ENCODE measurements at places on chromosomes 7 and 10. TPM values are rescaled to one million over a fixed set of nuclear protein-coding genes. Genes with fewer than 3 reads are reported as not detected.

AKR1B15 gene
- 0.05 TPM for polyA plus RNA-seq

PNLIPRP3 gene
- not detected for polyA plus RNA-seq

EPHA1 gene
- polyA plus RNA-seq = 17.2 TPM

RADIL gene
- 2.9 TPM for polyA plus RNA-seq

KLF14 gene
- polyA plus RNA-seq = 0.77 TPM

SLC26A4 gene
- 2.6 TPM for polyA plus RNA-seq

FAM25A gene
- not detected for polyA plus RNA-seq

TET1 gene
- 10.6 TPM for polyA plus RNA-seq

CDK13 gene
- 77.3 TPM for polyA plus RNA-seq

OR9A2 gene
- polyA plus RNA-seq = not detected

GRID2IP gene
- 0.60 TPM for polyA plus RNA-seq

DNA sequence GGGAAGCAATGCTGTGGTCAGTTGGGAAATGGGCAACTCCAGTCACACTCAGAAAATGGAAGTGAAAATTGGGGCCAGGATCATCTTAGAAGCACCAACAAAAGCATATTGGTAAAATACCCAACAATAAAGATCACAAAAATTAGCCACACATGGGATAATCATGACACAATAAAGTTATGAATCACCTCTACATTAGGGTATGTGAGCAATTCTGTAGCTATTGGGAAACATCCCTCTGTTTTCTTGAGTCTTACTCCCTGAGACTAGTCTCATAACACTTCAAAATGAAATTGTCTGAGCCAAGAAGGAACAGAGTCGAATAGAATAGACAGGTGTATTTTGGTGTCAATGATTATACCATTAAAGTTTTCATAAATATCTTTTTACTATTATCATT is 178.3 kb downstream of the DYNC1I1 start:
- DNase-seq = no peak

- DNase-seq = no peak
These were observed 74.7 kb upstream of the PFKP start for GRCh38 chr10:2992401-2993198.

- no peak for DNase-seq
These were observed 29.9 kb downstream of the RNLS start for GRCh38 chr10:88553116-88553752.

- DNase-seq = no peak
These were observed 113.9 kb downstream of the ARHGAP22 start for GRCh38 chr10:48490946-48491345.

GRCh38 chr7:148325208-148325607 is 265.4 kb upstream of the C7orf33 start:
- DNase-seq = no peak

DNA sequence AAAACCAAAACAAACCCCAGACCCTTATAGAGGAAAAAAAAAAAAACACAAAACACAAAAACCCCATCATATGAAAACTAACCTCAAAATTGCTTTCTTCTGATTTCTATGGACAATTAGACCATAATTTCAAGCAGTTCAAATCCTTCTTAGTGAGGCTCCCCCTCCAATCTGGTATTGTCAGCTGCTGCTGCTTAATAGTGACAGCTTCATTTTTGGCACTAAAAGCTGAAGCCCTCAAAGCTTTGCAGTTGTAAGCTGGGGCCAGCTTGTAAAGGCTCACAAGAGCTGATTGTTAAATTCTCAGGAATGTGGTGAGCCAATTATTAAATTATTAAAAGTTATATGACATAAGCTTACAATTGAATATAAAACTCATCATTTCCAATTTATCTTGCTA is 21.9 kb downstream of the ATXN7L1 start:
- DNase-seq = no peak

DNA sequence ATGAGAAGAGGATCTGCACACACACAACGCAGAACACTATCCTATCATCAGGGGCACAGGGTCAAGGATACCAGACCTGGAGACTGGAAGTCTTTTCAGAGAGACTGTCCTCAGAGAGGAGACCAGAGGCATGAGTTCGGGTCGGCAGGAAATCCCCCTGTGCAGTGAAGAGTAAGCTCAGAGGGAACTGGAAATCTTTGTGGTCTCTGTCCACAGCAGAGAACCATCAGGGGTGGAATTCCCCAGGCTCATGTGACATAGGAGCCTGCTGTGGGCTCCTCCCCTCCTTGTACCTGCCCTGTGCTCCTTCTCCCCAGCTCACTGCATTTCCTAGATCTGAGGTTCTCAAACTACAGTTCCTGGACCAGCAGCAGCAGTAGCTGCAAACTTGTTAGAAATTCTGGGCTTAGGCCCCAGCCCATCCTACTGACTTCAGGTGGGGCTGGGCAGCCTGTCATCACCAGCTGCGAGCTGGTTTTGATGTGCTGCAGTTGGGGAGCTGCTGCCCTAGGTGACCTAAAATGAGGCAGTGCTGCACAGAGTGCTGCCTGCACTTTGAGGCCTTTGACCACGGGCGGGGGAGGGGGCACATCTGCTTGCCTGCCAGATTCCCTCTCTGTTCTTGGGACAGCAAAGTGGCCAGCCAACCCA is 2.4 kb downstream of the ZMIZ2 start:
- no peak for DNase-seq

GRCh38 chr10:115696747-115697146 is 576.3 kb downstream of the GFRA1 start:
- no peak for DNase-seq

DNA sequence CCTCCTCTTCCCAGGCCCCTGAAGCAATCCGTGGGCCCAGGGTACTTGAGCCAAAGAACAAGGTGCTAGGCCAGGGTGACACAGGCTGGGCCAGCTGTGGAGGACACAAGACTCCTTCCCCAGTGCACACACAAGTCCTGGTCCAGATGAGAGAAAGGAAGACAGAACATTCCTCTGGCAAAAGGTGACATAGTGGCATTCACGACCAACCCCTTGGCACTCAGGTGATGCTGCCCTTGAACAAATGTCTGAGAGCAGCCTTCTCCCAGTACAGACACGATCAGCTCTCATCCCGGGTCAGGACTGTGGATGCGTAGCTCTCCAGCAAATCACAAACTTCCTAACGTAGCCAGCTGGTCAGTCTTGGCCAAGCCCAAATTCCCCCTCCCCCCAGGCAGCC is 118.5 kb downstream of the OAT start:
- no peak for DNase-seq

DNA sequence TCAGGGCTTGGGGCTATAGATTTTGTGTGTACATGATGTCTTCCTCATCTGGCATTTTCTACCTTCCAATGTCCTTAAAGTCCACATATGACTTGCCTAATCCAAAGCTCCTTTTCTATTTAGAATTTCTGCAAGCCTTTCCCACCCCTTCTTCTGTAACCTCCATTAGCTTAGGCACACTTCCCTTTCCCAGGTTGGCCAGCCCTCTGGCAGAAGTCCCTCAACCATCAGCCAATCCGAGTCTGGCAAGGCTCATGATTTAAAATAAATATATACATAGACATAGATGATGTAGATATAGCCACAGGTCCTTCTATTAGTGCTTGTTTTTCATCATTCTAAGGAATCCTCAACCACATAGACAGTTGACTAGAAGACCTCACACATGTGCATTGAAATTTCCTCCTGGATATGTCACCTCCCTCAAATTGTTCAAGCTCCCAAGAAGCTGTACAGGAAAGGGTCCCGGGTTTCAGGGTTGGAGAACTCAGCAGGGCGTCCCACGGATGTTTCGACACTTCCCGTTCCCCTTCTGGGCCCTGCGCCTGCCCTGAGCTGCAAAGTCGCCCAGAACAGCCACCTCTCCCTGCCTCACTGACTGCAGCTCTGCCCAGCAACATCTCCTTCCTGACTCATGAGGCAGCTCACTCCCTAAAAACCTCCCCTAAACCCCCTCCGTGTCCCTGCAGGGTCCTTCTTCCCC is 20.4 kb upstream of the PIK3AP1 start:
- no peak for DNase-seq

GRCh38 chr7:30191809-30192208 is 57.0 kb downstream of the MTURN start:
- no peak for DNase-seq

GRCh38 chr10:1475771-1476454 is 261.4 kb downstream of the ADARB2 start:
- no peak for DNase-seq

- no peak for DNase-seq
These were observed 39.1 kb downstream of the SUFU start for GRCh38 chr10:102542800-102543418.

DNA sequence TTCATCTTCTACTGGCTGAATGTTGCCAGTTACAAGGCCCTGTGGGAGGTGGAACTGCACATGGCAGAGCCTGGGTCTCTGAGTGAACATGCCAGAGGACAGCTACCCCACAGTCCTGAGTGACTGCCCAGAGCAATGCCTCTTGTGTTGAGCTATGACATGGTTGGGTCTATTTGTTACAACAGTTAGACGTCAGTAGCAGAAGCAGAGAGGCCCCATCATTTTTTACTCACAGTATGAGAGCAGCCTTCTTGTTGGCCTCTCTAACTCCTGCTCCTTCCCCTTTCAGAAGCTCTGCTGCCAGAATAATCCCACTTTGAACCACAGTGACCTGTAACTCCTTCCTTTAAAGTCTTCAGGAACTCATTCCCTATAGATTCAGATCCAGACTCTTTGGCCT is 30.8 kb upstream of the NRP1 start:
- DNase-seq = no peak

GRCh38 chr10:113978802-113979201 is 64.9 kb upstream of the ADRB1 start:
- no peak for DNase-seq

- DNase-seq = no peak
These were observed 10.8 kb upstream of the FAM3C start for GRCh38 chr7:121406944-121407343.

- DNase-seq = no peak
These were observed 33.8 kb upstream of the ZFAND2A start for GRCh38 chr7:1193593-1194424.

GRCh38 chr10:27743012-27743876 is 2.4 kb downstream of the MKX start:
- no peak for DNase-seq

DNA sequence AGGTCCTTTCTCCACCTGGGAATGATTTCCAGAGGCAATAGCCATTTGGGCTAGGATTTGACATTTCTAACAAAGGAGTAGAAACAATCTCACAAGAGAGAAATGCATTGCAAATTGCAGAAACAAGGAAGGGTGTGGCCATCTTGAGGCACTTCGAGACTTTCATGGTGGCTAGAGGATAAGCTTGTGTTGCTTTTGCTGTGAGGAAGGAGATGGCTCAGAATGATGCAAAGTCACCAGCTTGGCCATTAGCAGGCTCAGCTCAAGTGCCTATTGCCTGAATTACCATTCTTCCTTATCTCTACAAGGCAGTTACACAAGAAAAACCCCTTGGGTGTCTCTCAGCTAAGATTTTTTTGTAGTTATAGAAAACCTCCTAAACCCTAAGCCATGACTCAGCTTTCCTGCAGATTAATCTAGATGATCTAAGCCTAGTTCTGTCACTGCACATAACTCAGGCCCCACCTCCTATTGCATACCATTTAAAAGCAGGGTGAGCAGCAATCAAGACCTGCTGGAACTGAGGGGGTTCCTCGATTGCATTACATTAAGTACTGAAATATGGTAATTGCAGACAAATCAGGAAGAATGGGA is 683.1 kb downstream of the NRG3 start:
- DNase-seq = no peak

All from right renal pelvis (tissue), 4 donors.